Bone marrow (tissue), 2 donors: ENCODE measurements at places on chromosomes 2 and 18.
A peak's percentile ranks its signal among the peaks of the same experiment; 100 is the strongest.

GRCh38 chr2:215521031-215521430 is 85.2 kb upstream of the FN1 start:
- no peak for DNase-seq

DNA sequence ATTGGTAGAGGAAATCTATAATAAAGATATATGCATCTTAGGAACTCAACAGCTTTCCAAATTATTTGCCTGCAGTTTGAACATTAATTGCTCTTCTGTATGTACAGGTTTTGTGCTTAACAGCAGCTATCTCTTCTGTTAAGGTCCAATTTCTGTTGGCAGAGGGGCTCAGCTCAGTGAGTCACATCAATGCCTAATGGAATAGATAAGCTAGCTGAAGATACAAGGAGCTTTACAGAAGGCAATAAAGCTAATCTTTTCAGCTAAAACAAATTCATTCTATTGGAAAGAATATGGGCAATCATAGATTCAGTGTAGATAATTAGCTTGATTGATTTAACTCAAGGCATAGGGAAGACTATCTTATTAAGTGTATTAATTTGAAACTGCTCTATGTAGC is 58.4 kb upstream of the UNC80 start:
- DNase-seq = no peak

DNA sequence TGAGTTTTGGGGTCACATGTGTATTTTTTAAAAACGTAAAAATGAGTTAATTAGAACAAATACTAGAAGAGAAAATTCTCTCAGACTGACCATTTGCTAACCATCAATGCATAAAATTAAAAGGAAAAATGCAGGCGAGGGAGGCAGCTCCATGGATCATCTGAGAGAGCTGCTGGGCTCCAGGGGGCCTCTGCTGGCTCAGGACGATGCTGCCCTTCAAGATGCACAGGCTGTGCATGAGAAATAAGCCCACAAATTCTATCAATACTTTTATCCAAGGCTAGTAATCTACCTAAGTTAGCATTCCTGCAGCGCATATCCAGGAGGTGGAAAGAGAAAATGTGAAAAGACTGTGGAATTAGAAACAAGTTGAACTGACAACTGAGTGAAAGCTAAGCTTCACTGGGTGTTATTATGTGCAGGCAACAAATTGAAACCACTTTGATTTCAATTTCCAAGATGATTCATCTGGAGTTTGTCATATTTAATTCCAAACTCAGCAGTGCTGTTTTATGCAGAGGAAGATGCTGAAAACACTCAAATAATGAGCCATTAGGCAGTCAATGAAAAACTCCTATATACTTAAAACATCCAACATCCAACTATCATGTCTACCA is 261.1 kb downstream of the NBAS start:
- DNase-seq = no peak

- no peak for DNase-seq
Observed at GRCh38 chr2:7598402-7598801, 681.2 kb downstream of the RNF144A start.

- no peak for DNase-seq
Observed at GRCh38 chr18:77560341-77560992, 310.8 kb downstream of the GALR1 start.

GRCh38 chr18:31482051-31482450 is 15.9 kb upstream of the DSG2 start:
- DNase-seq = no peak

DNA sequence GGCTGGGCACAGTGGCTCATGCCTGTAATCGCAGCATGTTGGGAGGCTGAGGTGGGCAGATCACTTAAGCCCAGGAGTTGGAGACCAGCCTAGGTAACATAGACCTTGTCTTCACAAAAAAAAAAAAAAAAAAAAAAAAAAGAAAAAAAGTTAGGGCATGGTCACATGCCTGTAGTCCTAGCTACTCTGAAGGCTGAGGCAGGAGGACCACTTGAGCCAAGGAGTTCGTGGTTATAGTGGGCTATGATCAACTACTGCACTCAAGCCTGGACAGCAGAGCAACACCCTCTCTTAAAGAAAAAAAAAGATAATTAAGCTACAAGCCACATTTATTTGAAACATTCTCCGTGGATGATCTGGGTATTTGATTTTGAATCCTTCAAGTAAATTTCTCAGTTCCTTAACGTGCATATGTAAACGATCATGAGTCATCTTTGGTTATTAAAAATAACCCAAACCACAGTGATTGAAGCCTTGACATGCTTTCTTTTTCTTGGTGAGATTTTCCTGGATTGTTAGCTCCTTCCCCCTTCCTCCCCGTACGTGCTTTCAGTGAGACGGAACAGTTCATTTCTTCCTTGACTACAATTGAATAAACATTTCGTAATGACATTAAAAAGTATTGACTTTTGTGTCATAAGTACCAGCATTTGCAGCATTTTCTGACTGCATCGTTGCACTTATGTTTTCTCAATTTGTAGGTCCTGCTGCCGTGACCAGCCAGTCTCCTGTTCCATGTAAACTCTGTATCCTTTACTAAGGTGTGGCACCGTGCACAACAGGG is 20.3 kb downstream of the RMC1 start:
- DNase-seq = no peak

GRCh38 chr2:126739141-126739540 is 83.2 kb downstream of the GYPC start:
- DNase-seq = no peak

DNA sequence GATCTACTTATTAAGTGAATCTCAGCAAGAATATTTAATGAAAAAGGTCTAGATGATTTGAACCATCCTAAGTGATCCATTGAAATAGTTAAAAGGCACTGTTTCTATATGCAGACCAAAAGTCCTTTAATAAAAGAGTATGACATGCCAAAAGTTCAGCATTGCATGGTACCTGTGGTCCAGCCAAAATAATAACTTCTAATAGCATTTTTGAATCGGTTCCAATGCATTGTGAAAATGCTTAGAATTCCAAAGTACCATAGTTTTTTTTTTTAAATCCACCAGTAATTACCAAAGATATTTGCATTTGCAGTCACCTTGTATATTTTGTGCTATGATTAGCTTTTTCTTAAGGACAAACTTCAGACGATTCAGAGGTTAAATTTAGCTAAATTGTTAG is 79.9 kb downstream of the NYAP2 start:
- no peak for DNase-seq

GRCh38 chr2:218008060-218009040 is 5.6 kb upstream of the TNS1 start:
- DNase-seq = no peak

- DNase-seq = no peak
Observed at GRCh38 chr18:46097431-46097800, 680 bp downstream of the ATP5F1A start.

- no peak for DNase-seq
Observed at GRCh38 chr2:27249159-27249890, 13.5 kb downstream of the SLC30A3 start.

GRCh38 chr2:171824086-171824485 is 70.0 kb downstream of the SLC25A12 start:
- no peak for DNase-seq

GRCh38 chr18:56246916-56247315 is 391.5 kb downstream of the TXNL1 start:
- DNase-seq = no peak

DNA sequence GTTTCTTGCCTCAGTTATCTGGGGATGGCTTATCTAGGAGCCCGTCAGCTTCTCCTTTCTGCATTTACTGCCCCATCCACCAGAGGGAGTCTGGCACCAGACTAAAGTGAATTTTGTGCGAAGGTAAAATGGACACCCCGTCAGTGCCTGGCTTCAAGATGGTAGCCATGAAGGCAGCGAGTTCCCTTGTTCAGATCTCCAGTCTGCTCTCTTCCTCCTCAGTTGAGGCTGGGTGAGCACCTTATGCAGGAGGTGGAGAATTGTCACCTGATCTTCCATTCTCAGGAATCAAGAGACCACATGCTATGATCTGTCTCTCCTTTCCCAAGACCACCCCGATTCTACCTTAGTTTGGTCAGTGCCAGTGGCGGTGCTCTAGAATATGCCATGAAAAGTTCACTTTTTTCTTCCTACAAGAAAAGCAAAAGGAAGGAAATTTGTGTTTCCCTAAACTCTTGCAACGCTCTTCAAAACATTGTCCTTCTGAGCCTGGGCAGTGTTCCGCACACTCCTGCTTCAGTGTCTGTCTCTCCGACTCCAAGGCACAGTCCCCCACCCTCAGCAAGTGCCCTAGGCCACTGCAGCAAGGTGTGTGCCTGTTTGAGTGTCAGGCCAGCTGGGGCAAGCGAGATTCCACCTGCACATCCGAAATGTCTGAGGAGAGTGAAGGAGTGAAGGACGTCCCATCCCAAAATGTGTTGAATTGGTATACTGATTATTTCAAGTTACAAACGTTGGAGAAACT is 168.6 kb downstream of the SS18 start:
- DNase-seq = no peak

- DNase-seq = no peak
Observed at GRCh38 chr2:64750001-64750816, 96.5 kb upstream of the SERTAD2 start.

DNA sequence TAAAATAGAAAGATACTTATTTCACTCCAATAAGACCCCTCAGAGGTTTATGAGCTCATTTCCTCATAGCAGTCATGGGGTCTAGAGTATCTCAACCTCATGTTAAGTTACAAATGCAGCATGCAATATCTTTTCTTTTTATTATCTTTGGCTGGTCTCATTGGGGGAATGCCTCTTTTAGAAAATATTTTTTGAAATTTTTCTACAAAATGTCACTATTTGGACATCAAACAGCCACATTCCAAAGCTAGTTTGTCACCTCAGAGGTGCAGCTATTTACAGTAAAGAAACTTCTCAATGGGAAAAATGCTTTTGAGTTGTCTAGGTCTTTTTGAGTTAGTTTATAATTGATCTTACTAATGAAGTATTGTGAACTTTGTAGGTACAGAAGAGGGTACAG is 370.7 kb upstream of the LRATD1 start:
- no peak for DNase-seq

DNA sequence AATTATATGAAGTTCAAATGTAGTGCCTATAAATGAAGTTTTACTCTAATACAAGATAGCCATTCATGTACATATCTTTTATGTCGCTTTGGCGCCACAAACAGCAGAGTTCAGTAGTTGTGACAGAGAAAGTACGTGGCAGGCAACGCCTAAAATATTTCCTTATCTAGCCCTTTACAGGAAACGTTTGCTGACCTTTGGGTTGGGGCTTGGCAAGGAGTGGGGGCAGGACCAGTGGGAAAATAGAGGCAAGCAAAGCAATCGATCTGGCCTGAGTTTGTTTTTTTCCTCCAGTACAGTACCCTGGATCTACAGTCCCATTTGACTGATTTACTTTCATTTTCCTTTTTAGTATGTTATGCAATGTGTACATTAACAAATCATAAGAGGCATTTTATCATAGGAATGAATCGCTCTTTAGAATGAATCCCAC is 13.1 kb downstream of the CCDC68 start:
- peak; percentile 55 for DNase-seq

DNA sequence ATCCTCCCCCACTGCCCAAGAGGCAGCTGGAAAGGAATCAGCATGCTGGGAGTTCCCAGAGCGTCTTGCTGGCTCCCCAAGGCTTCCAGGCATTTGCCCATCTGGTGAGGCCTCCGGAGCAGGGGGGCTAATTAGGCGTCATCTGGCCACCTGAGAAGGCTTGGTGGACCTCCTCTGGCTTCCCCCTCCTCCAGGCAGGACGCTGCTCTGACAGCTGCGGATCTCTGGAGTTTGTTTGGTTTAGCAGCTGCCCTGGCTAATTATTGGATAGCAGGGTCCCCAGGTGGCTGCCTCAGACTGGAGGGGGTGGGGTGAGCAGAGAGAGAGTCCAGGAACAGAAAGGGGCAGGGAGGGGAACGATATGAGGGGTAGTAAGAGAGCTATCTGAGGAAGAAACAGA is 425.2 kb upstream of the MEX3C start:
- no peak for DNase-seq

- DNase-seq = no peak
Observed at GRCh38 chr2:202127687-202128331, 54.8 kb downstream of the KIAA2012 start.

GRCh38 chr2:212523756-212524155 is 14.8 kb downstream of the ERBB4 start:
- DNase-seq = no peak

- no peak for DNase-seq
Observed at GRCh38 chr18:46427216-46427995, 229.6 kb downstream of the LOXHD1 start.

DNA sequence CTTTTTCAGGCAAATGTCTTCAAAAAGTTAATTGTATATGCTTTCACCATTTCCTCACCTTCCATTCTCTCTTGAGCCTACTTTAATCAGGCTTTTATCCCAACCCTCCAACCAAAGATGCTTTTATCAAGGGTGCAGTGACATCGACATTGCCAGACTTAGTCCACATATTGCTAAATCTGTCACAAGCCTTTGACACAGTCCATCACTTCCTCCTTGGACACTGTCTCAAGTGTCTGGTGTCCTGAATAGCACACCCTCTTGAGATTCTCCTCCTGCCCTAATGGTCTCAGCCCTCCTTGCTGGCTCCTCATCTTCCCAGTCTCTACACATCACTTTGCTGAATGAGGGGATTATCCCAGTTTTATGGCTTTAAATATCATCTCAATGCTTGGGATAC is 147.5 kb upstream of the SLC39A10 start:
- no peak for DNase-seq

GRCh38 chr2:6650311-6650710 is 215.4 kb downstream of the CMPK2 start:
- no peak for DNase-seq

GRCh38 chr2:142037744-142038143 is 93.1 kb downstream of the LRP1B start:
- no peak for DNase-seq

DNA sequence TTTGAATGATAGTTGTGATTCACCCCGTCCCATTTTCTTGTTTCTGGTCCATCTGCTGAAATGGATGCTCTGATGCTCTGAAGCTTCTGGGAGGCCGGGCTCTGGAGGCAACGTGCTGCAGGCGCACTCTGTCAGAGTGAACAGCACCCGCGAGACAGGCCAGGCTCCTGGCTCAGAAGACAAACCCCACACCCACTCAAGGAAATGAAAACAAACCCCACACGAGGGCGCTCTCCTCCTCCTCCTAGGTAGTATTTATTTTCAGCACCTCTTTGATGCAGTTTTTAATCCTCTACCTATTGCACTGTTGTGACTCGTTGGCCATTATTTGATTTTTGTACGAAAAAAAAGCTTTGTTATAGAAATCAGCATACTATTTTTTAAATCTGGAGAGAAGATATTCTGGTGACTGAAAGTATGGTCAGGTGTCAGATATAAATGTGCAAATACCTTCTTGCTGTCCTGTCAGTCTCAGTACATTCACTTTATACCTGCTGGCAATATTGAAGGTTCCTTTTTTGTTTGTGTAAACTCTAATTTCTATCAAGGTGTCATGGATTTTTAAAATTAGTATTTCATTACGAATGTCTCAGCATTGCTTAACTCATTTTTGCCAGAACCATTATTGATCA is 10.3 kb upstream of the CHST10 start:
- no peak for DNase-seq

DNA sequence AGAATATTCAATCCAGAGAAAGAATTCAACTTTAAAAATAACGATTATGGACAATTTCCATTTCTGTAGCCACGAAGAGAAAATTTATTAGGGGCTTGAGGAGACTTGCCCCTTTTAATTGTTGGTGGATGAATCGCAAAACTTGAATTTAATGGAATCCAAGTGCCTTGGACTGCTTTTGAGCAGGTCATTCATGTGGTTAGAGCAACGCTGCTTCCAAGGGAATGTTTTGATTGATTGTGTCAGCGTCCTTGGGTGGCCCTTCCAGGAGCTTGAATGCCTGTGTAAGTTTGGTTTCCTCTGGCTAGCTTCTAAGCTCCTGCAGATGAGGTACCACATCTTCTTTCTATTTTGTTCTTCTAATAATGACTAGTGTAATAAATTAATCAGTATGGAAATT is 213.4 kb downstream of the LTBP1 start:
- DNase-seq = no peak
